GM03348 (cell line): ENCODE measurements at places on chromosomes 12 and 14.

GRCh38 chr14:90797451-90797850 lies 18.8 kb downstream of the TTC7B start:
- no peak for DNase-seq

GRCh38 chr12:124829708-124830304 lies 33.9 kb downstream of the SCARB1 start:
- DNase-seq = no peak

DNA sequence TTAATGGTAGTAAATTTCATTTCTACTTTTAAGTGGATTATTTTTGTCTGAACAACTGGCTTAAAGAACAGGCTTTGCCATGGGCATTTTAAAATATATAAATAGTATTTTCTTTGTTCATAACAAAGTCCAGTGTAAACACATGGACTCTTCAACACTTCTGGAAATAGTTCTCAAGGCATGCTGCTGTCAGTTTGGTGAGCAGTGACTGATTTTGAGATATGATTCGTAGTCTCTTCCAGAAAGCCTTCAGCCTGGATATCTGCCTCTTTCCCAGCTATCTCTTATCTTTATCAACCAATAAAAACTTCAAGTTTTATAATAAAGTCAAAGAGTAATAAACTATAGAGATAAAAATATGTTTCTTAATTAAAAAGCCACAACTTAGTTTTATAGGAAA lies 110.7 kb downstream of the NAV3 start:
- DNase-seq = no peak

GRCh38 chr12:57476162-57476992 lies 3.3 kb downstream of the ARHGAP9 start:
- no peak for DNase-seq

GRCh38 chr12:41932470-41932991 lies 212.1 kb downstream of the GXYLT1 start:
- peak; percentile 71 for DNase-seq

DNA sequence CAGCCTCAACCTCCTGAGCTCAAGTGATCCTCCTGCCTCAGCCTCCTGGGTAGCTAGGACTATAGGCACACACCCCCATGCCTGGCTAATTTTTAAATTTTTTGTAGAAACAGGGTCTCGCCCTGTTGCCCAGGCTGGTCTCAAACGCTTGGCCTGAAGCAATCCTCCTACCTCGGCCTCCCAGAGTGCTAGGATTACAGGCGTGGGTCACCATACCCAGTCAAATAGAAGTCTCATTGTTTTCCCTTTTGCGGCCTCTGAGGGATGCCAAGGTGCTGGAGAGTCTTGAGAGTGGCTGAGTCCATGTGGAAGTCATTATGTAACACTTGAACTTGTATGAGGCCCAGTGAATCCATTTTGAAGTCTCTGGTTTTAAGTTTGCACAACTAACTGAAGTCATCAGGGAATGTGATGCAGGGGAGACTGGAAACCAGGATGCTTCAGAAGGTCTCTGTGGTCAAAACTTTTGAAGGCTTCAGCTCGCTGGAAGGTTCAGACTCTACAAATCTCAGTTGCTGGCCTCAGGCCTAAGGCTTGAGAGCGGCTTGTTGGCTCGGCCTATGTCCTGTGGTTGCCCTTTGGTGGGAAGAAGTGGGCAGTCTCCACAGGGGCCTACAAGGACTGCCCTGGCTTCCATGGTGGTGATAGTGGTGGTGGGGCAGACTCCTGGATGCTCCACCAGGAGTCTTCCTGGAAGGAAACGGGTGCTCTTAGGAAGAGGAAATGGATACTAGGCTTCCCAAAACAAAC lies 29.2 kb downstream of the GALNT16 start:
- peak; percentile 50 for DNase-seq

DNA sequence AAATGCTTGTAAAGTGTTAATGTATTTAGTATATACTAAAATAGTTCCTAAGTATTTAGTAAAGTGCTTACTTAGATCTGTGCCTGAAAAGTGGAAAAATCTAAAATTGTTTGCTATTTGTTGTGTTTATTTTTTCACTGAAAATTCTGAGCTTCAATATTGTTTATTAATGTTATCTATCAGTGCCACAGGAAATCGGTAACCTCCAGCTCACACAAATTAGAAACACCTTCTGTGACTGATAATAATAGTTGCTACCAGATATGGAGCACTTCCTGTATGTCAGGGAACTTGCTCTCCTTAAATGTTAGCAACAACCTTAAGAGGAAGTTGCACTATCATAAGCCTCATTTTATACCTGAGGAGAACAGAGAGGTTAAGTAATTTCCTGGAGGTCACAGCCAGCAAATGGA lies 723 bp upstream of the LRP10 start:
- no peak for DNase-seq

- no peak for DNase-seq
These were observed 16.2 kb downstream of the VPS33A start for GRCh38 chr12:122250047-122250446.

DNA sequence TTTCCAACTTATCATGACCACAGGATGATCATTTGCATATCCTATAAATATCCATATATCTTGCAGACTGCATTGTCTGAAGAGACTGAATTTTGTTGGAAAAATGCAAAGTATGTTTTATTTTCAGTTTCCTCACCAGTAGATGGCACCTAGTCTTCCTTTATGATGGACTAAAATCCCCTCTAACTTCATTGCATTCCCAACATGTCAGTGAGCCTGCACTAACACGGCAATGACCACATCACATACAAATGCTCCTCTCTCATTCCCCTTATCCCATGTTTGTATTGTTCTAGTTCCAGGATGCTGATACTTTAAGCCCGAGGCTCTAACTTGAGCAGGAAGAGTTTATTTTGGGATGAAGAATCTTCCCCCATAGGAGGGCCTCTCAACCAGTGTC lies 24.7 kb upstream of the MYBPC1 start:
- peak; percentile 59 for DNase-seq

DNA sequence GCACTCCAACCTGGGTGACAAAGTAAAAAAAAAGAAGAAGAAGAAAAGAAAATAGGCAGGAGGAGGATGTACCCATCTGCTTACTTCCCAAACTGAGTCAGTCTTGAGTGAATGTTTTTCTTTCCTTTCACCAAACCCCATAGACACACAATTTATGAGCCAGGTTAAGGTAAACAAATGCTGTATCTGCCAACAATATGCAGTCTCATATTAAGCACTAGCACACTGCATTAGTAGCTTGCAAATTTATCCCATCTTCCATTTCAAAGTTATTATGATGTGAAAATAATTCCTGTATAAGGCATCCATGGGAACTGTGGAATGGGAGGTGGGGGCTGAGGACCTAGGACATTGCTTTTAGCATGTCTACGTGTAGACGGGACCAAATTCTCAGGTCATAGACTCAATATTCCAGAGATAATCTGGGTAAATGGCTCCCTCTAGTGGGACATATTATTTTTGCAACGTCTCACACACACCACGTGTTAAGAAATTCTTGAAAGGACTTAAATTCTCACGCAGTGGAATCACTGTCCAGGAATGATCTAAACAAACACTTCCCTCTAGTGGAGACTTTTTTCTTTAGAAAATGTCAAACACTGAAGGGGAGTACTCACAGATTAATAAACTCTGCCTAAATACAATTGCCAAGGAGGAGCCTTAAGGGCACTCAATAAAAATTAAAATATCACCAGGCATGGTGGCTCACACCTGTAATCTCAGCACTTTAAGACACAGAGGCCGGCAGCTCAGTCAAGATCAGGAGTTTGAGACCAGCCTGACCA lies 17.1 kb upstream of the OR10P1 start:
- peak; percentile 86 for DNase-seq

- DNase-seq = peak; percentile 64
These were observed 215.4 kb downstream of the PELI2 start for GRCh38 chr14:56333359-56334292.

DNA sequence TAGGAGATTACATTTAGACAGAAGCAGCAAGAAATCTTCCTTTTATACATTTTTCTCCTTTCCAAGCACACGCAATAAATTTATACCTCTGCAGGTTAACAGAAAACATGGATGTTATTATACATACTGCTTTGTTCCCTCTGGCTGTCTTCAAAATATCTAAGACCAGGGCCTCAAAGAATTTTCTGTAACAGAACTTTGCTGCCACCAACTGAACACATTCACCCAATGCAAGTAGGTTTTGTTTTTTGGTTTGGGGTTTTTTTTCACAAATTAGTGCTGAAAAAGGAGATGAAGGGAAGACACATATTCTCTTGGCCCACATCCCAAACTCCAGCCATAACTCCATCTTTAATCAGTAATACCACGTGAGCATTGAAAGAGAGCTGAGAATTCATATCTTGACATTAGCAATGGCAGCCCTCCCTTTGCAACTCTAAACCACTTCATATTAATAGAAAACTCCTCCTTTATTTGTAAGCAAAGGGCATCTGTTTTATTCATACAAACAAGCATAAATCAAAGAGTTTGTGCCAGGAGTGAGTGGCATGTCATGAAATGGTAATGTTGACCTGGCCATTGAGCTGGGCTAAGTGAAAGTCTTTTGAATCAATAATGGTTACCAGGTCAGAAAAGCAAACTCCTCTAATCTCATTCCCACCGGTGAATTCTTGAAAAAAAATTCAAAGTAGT lies 150.8 kb upstream of the FSCB start:
- DNase-seq = no peak

DNA sequence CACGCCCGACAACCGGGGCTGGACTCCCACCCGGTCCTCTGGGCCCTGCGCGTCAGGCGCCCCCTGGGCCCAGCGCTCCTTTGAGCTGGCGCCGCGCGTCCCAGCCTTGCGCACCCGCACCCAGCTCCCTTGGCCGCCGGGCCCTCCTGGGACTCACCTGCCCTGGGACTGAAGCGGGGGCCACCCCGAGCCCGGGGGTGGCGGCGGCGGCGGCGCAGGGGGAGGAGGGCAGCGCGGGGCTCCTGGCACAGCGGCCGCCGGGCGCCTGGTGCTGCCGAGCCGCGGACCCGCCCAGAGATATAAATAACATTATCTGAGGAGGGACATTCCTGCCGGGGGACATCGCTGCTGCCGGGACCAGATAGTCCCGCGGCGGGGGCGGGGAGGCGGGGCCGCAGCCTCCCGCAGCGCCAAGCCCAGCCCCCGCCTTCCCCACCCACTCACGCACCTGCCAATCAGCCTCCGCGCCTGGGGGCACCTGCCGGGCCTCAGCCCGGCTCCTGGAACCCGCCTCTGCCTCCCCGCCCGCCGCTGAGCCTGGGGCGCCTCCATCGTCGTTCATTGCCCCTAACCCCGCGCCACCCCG lies at the start of gene SPTB:
Gene SPTB (minus strand): TSS at position 273 of the 586 bp plus-strand sequence. CDS start 56,813 bp downstream, outside the sequence.
- peak; percentile 20 for DNase-seq

GRCh38 chr14:76514213-76514998 lies 138.5 kb downstream of the ESRRB start:
- DNase-seq = peak; percentile 24

- DNase-seq = no peak
These were observed 82.9 kb downstream of the BCL2L14 start for GRCh38 chr12:12153596-12153995.

DNA sequence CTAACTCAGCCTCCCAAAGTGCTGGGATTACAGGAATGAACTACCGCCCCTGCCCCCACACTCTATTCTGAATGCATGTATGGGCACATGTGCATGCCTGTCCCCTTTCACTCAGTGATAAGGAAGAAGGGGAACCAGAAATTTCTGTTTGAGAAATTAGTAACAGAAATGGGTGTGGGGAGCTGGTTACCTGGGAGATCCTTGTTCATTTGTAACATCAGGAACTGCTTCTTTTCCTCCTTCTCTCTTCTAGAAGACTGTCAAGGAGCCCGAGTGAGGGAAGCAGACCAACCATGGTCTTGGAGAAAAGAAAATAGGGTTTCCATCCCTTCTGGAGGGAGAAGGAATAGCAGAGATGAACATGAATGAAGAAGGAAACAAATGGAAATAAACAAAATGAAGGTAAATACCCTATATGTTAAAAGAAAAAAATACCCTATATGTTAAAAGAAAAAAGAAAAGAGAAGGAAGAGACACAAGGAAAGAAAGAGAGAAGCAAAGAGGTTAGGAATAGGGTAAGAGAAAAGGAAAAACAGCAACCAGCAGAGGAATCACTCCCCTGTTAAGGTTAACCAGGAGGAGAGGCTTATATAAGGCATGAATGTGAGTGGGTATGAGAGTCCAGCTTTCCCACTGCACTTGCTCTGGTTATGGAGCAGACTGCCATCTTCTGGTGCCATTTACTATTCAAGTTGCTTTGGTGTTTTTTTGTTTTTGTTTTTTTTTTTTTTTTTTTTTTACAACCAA lies 3.3 kb downstream of the PPP1R3E start:
- peak; percentile 27 for DNase-seq

DNA sequence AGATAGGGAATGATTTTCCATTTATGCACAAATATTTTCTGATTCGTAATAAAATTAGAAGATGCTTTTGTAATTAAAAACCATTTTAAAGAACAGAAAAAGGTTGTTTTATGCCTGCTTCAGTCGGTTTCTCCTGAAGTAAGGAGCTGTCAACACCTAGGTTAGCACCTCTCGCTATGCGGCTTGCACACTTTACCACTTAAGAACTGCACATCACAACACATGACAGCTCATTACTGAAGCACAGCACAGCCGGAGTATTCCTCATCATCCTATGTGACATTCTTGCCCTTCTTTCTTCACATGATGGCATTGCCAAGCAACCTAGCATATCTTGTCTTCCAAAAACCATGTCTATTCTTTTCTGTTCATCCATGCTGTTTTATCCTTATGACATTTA lies 5.4 kb upstream of the WIF1 start:
- no peak for DNase-seq

DNA sequence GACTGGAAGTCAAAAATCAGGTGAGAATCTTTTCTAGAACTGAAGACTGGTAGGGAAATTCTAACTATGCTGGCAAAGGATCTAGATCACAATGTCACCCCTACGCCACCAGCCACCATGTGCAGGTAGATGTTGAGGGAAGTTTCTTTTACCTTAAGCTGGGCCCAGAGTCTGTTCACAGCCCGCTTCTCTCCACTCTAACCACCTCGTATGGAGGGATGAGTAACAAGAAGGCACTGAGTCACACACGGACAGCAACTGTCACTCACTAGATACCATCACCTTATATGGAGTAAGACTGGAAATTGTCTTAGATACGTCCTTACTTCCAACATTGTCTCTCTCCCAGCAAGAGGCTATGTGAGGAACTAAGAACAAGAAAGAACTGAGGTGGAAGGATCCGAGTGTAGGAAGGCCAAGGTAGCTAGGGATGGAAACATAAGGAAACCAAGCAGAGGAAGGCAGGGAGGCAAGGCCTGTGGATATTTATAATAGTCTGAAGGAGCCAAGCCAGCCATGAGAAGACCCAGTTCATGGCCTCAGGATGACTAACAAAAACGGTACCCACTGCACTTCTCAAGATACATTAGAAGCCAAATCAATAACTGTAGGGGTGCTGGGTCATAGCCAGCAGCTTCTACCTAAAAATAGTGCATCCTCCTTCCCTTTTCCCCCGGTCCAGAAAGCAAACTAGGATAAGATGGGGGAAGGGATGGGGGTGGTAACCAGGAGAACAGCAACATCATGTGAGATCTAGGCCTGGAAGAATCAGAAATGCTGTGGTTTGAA lies 15.5 kb downstream of the REM2 start:
- DNase-seq = peak; percentile 80

- DNase-seq = no peak
These were observed 227.7 kb upstream of the DDHD1 start for GRCh38 chr14:53380867-53381225.

GRCh38 chr12:2295941-2296461 lies 243.2 kb downstream of the CACNA1C start:
- DNase-seq = peak; percentile 39

GRCh38 chr12:75960086-75960910 lies 71.3 kb downstream of the PHLDA1 start:
- no peak for DNase-seq
